Cerebellar cortex (tissue), 1 donor: ENCODE measurements at places on chromosomes 3 and 15.

DNA sequence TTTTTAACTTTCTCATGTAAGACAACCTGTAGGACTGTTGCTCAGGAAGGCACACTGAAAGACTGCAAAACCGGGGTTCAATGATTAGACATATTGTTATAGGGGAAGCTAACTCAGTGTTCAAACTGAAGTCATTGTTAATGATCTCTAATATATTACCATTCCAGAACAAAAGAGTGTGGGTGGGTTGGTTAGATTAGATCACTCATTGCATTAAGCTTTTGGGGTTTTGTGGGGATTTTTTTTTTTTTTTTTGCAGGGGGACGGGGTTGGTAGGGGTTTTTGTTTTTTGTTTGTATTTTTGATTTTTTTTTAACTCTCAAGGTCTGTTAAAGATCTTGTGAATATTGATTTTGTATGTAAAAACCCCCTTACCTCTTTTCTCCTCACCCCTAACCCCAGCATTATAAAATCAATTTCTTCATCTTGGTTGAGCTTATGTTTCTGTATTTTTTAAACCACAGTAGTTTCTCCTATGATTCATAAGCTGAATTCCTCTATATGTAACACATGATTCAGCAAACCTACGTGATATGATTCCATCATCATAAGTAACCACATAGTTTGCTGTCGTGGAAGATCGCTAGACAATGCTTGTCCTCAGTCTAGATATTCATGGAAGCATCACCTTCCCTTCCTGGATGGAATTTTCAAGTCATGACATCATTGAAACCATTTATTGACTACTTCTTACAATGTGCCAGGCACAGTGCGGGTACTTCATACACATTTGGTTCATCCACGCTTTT lies 544.1 kb upstream of the MDFIC2 start:
- no peak for DNase-seq

- no peak for DNase-seq
Observed at GRCh38 chr3:172626021-172626640, 84.7 kb downstream of the NCEH1 start.

DNA sequence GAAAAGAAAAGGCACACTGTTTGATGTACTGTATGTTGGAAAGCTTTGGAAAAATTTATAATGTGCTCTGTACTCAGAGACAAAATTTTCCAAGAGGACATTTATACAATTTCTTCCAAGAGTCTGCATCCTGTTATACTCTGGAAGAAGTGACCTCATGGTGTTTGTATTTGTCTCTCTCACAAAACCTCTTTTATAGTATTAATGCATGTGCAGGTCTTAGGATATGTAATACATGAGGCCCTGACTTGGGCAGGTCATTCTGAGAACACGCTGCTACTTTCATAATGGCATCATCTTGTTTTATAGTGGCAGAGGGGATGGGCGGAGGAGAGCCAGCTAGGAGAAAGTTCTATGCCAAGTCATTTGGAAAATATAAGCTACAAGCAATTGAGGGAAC lies 72.0 kb upstream of the P3H2 start:
- no peak for DNase-seq

GRCh38 chr15:29890336-29891095 lies 68.2 kb upstream of the TJP1 start:
- peak; percentile 40 for DNase-seq

DNA sequence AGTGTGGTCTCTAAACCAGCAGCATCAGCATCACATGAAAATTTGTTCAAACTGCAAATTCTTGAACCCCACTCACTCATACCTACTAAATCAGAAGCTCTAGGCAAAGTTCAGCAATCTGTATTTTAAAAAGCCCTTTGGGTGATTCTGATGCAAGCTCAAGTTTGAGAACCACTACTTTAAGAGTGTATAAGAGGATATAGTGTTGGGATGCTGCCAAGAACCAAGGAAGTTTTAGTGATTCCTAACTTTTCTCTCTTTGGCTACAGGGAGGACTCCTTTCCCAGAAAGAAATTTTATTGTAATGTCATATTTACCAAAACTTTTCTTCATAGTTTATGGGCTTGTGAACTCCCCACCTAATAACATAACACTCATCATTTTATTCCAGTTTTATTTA lies 422.2 kb downstream of the TBC1D5 start:
- DNase-seq: no peak

DNA sequence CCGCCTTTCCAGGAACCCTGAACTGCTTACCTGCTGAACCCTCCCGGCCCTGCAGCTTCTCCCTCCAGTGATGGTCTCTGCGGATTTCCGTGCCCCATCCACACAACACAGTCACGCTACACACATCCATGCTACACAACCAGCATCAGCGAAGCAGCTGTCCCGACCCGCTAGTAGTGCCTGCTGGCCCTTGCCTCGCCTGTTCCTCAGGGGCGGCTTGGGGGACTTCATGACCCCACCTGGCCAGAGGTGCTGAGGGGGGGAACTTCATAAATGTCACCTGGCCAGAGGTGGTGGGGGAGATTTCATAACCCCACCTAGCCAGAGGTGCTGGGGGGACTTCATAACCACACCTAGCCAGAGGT lies 530 bp upstream of the TUBGCP5 start:
- DNase-seq: no peak

GRCh38 chr15:93088200-93088980 lies 621 bp downstream of the RGMA start:
- DNase-seq: no peak

- DNase-seq: no peak
Observed at GRCh38 chr3:159817126-159817525, 171.5 kb upstream of the IL12A start.

DNA sequence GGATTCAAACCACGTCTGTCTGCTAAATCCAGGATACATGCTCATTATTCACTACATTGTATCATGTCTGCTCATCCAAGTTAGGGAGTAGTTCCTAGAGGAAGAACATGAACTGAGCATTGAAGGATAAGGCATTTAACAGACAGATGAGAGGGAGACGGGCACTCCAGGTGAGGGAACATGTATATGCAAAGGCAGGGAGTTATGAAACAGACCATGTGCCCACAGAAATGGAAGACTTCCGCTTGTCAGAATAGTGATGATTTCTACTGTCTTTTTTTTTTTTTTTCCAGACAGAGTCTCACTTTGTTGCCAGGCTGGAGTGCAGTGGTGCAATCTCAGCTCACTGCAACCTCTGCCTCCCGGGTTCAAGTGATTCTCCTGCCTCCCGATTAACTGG lies 5.0 kb upstream of the NDUFAF1 start:
- DNase-seq: no peak

DNA sequence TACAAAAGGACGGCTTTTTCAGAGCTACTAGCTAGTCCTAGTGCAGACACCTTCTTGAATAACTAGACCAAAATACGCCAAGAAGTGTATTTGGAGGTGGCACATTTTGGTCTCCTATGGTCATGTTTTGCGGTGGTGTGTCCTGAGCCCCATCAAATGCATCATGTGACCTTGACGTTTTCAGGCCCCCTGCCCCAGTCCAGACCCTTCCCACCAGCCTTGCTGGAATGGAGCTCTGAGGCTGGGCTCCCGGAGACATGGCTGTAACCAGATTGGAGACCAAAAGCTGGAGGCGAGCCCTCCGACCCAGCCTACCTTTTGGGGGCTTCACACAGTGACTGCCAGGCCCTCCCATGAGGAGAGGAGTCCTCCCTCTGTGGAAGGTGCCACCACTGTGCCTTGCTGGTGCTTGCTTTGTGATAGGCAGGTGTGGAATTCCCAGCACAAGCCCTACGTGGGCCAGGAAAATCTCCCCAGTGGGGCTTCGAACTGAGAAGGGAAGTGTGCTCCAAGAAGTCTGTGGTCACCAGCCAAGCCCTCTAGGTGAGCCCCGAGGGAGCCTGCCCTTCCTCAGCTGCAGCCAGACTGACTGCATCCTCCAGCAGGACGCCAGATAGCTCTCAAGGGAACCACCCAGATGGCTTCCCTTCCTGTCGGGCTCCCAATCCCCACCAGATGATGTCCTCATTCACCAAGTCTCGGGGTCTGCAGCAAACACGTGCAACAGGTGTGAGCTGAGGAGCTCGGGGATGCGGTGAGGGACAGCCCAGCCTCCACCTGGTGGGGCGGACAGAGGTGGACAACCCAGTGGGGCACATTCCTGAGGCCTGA lies 126.2 kb downstream of the ASB7 start:
- no peak for DNase-seq

DNA sequence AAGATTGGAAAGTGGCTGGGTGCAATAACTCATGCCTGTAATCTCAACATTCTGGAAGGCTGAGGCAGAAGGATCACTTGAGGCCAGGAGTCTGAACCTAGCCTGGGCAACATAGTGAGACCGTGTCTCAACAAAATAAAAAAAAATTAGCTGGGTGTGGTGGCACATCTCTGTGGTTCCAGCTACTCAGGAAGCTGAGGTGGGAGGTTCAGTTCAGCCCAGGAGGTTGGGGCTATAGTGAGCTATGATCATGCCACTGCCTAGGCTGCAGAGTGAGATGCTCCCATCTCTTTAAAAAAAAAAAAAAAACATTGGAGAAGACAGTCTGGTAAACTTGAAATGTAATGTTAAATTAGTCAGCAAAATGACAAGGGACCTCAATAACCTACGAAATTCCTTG lies 57.9 kb downstream of the STAG1 start:
- no peak for DNase-seq

GRCh38 chr15:49088996-49089395 lies 42.8 kb upstream of the SECISBP2L start:
- DNase-seq: no peak

GRCh38 chr3:73228437-73228836 lies 167.0 kb downstream of the EBLN2 start:
- no peak for DNase-seq

DNA sequence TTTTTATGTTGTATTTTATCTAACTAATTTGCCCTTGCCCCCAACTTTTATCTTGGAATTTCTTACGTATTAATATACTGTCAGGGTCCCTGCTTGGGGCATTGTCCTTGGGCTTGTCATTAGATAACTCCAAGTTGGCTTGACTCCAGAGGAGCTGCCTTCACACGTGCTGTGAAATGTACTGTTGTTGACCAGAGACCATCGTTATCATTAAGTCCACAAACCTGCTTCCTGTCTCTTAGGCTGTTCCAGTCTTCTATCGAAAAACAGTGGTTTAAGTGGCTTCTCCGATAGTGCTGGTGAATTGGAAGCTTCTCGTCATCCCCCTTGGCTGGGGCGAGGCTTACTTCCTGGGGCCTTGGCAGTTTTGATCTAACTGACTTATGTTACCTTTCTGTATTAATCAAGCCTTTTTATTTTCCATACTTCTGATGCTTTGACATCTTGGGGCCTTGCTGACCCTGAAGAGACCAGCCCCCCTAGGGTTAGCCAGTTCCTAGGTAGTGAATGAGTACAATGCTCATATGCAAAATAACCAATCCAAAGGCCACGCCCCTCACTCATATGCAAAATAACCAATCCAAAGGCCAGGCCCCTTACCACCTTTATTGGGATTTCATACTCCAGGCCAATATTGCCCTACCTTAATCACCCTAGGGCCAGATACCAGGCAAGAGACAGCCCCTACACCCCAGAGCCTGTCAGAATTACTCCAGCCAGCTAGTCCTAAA lies 164.5 kb downstream of the IGF1R start:
- no peak for DNase-seq

- no peak for DNase-seq
Observed at GRCh38 chr3:39166932-39167532, 13.6 kb upstream of the CSRNP1 start.

GRCh38 chr3:151067158-151067557 lies 18.3 kb upstream of the MED12L start:
- DNase-seq: peak; percentile 9

DNA sequence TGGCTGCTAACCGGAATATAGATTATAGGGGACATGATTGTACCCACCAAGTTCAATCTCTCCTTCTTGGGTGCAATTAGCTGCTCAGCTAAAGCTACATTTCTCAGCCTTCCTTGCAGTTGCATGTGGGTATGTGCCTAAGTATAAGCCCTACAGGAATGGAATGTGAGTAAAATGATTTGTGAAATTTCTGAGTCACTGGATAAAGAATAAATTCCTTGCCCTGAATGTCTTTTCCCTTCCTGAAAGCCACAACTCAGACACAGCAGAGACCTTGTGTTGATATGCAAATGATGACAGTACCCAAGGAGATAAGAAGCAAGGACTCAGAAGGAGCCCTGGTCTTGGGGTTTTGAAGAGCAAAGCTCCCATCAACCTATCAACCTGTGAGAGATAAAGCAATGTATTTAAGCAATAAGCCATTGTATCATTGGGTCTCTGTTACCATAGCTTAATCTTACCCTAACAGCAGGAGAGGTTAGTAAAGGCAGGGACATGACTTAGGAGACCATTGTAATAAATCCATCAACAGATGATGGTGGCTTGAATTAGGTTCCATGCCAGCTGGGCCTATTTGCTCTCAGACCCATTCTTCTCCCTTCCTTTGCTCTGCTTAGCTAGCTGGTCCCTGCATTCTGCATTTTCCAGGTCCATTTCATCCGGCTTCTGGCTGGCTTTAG lies 25.6 kb upstream of the ZNF280D start:
- no peak for DNase-seq

DNA sequence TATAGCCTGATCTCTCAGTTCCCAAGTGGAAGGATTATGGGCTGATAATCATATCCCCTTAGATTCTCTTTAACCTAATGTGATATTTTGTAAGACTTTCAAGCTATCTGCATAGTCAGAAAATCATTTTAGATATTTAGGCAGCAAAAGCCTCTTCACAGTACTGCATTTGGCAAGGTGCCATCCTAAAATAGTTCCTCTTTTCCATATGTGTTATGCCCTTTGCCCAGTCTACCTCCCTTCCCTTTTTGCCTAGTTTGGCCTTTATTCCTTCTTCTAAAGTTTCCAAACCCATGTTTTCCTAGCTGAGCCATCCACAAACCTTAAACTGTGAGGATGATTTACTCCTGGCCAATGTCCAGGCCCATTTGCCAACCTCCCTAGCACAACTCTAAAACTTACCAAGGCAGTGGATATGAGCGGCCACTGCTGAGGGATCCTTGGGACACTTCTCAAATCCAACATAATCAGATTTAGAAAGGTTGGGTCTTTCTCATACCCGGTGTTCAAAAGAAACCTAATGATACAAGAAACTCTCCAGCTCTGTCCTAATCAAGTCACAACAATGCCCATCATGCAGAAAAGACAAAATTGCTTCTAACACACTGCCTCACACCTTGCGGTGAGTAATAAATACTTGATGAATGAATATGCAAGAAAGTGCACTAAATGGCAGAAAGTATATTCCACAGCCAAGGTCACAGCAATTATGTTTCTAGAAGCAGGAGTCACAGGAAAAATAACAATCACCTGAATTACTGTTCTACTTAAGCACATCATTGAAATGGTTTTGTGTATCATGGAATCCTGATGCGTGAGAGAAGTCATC lies 493.9 kb downstream of the NLGN1 start:
- peak; percentile 60 for DNase-seq

DNA sequence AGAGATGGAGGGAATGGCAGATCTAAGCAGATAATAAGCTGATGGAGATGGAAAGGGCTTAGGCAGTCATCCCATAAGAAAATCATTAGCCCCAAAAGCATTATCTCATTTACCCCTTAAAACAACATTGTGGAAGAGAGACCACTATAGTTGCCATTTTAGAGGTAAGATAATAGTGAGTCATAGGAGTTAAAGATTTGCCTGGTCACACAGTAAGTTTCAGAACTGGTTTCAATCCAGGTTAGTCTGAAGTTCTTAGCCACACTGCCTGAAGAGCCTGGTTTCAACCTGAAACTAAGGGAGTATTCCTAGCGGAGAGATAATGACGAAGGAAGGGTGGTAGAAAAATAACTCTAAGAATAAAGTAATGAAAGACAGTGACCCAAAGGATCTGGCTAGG lies 13.0 kb upstream of the UBR1 start:
- no peak for DNase-seq
